ENCODE measurements at places on chromosomes 16 and 17. TPM values are rescaled to one million over a fixed set of nuclear protein-coding genes. Genes with fewer than 3 reads are reported as not detected.

TNP2 gene
- total RNA-seq: not detected

RPGRIP1L gene
- total RNA-seq: 9.7 TPM

CA7 gene
- not detected for total RNA-seq

PRR35 gene
- total RNA-seq: not detected

SPATA22 gene
- total RNA-seq: 0.52 TPM

AOC3 gene
- 1.5 TPM for total RNA-seq

KRT17 gene
- total RNA-seq: 11.0 TPM

C16orf74 gene
- 14.1 TPM for total RNA-seq

EMP2 gene
- 20.4 TPM for total RNA-seq

PITPNM3 gene
- total RNA-seq: 1.6 TPM

HCRT gene
- total RNA-seq: not detected

SUPT6H gene
- 30.6 TPM for total RNA-seq

PYY gene
- 0.13 TPM for total RNA-seq

EVI2B gene
- 0.52 TPM for total RNA-seq

INTS2 gene
- total RNA-seq: 13.7 TPM

RGS11 gene
- total RNA-seq: 0.88 TPM

TP53TG3D gene
- not detected for total RNA-seq

SLC13A2 gene
- not detected for total RNA-seq

TRPV3 gene
- total RNA-seq: 0.08 TPM

NLRP1 gene
- 34.5 TPM for total RNA-seq

TNFAIP1 gene
- 21.0 TPM for total RNA-seq

TAT gene
- not detected for total RNA-seq

CARD14 gene
- total RNA-seq: not detected

RND2 gene
- total RNA-seq: 0.65 TPM

ATP2A3 gene
- 5.0 TPM for total RNA-seq

CES5A gene
- not detected for total RNA-seq

JPH3 gene
- 0.08 TPM for total RNA-seq

KIF18B gene
- 12.4 TPM for total RNA-seq

ASPA gene
- total RNA-seq: 0.48 TPM

BIRC5 gene
- 20.0 TPM for total RNA-seq

BRIP1 gene
- total RNA-seq: 5.4 TPM

KRT33A gene
- total RNA-seq: not detected

MYOCD gene
- not detected for total RNA-seq

KAT7 gene
- 20.9 TPM for total RNA-seq

HOXB8 gene
- 1.4 TPM for total RNA-seq

MFSD6L gene
- total RNA-seq: not detected
